ENCODE measurements at places on chromosomes 7 and 10.

DNA sequence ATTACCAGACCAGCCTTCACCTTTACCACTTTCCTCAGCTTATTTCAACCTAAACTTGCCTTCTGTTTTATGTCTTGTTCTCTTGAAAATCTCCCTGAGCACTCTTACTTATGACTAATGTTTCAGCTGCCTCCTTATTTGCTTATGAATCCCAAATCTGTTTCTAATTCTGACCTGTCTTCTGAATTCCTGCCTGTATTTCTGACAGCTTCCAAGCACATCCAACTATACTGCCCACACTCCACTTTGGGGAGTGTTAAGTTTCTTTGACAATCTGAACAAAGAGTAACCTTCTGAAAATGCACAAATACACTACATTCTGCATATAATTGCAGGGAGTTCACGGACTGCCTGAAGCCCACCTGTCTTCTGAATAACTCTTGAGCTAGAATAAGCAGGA, 48.7 kb downstream of the ARMC3 start:
- no peak for DNase-seq

- DNase-seq: no peak
Measured at GRCh38 chr7:139895141-139895829, 66.2 kb downstream of the TBXAS1 start.

GRCh38 chr7:147885869-147886268, 704.7 kb upstream of the C7orf33 start:
- no peak for DNase-seq

DNA sequence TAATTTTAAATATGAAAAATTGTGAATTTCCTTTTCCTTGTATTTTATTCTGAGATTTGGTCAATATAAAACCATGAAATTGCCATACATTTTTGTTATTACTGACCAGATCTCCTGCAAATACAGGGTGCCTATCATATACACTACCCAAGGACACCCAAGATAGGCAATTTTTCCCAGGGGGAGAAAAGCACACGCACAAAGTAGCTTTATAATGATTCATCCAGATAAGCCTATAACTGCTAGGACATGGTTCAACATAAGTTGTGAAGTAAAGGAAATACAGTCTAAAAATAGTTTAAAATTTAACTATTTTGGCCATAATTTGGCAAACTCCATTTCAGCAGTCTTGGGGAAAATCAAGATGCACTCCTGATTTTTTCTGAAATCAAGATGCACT, 4.8 kb downstream of the RUFY2 start:
- DNase-seq: no peak

DNA sequence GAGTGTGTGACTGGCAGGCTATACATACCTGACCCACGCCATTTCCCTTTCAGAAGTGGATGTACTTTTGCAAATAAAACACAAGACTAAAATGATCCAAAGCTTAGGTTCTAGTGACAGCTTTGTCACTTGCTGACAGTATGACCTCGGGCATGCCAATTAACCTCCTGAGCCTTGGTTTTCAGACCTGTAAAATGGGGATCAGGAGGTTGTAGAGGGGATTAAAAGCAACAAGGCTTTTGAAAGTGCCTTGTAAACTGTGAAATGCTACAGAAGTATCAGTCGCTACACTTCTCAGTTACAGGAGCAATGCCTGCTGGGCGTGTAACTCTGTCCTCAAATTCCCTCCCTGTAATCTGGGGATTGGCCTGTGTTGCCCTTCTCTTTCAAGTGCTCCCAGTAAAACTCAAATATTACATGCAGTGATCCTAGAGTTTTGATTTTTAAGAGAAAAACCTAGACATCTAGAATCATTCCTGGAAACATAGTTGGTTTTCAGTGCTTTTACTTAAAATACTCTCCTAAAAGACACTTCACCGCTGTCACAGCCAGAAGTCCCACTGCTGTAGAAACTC, 8.8 kb upstream of the GRB10 start:
- no peak for DNase-seq

DNA sequence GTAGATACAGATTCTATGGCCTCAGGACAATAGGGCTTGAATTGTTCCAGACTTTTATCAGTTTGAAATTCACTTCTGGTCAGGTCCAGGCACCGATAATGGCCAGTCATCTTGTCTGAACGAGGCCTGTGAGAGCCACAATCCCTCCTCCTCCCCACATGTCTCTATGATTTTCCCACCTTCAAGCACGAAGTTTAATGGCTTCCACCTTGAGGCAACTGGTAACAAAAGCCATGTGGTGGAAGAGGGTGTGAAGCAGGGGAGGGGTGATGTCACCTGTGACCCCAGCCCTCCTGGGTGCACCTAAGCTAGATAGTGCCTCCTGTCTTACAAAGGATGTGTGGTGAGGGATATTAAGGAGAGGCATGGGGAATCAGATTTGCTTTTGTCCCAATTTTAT, 89.2 kb downstream of the PCGF5 start:
- DNase-seq: no peak

GRCh38 chr7:101535351-101535751, 93.7 kb downstream of the MYL10 start:
- no peak for DNase-seq

DNA sequence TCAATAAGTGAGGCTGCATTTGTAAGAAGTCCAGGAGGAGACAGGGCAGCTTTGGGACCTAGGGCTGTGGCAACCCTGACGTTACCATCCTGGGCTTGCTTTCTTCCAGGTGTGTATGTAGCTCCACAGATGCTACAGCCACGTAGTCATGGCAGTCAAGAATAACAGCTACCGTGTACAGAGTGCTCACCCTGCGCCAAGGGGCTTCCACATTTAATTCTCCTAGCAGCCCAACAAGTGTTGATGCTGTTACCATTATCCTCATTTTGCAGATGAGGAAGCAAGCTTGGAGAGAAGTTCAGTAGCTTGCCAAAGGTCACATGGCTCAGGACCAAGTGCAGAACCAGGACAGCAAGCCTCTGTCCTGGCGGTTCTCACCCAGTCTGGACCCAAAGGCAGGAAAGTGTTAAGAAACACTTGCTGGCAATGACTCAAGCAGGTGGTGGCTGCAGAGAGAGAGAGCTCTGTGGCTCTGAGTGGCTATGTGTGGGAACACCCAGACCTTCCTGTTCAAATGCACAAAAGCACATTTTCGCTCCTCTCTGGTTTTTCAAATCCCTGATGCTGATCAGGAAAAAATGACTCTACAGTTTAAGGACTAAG, 89.8 kb downstream of the CREM start:
- DNase-seq: no peak

DNA sequence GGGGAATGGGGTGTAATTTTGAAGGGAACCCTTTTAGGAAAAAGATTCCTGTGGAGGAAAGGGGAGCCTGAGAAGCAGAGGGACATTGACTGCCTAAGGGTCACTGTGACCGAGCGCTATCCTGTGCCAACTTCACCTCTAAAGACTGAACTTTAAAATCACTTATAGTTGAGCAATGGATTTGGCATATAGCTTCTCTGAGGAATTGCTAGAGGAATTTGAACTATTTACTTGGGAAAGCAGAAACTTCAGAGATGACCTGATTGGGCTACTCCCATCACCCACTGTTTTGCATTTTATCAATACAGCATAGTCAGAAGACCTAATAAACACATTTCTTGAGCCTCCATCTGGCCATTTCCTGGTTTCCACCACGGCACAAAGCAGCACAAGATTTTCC, 23.7 kb upstream of the WNT16 start:
- no peak for DNase-seq

- DNase-seq: no peak
Measured at GRCh38 chr10:122056431-122057094, 67.6 kb downstream of the TACC2 start.

All from CD4-positive, alpha-beta T cell treated with Interleukin-17A for 1 hour (primary cell).